CD4-positive, alpha-beta T cell treated with Interleukin-17A for 1 hour (primary cell): ENCODE measurements at places on chromosomes 1 and 21.

DNA sequence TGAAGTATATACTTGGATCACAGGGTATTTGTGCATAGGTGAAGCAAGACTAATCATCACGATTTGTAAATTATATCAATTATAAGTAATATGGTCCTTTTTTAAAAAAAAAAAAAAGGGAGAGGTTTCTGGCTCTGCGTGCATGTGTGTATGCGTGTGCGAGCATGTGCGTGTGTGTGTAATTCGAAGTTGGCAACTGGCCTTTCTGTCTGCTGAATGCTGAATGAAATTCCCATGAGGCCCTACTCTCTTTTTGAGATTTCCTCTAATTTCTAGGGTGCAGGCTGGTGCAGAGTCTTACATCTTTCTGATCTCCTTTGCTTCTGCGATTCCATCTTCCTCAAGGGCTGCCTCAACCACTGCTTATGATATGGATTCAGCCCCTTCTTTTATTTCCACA is 212.2 kb downstream of the URB2 start:
- DNase-seq, result no peak

- no peak for DNase-seq
These were observed 12.0 kb downstream of the HMGB4 start for GRCh38 chr1:33875862-33876261.

GRCh38 chr1:12552951-12553921 is 64.8 kb downstream of the DHRS3 start:
- DNase-seq, result no peak

GRCh38 chr1:78619803-78620579 is at the start of gene IFI44L:
Gene IFI44L, plus strand, starts transcription at chr1:78620448. Its CDS starts 7,468 bp downstream, at chr1:78627916.
- DNase-seq, result peak; percentile 72

DNA sequence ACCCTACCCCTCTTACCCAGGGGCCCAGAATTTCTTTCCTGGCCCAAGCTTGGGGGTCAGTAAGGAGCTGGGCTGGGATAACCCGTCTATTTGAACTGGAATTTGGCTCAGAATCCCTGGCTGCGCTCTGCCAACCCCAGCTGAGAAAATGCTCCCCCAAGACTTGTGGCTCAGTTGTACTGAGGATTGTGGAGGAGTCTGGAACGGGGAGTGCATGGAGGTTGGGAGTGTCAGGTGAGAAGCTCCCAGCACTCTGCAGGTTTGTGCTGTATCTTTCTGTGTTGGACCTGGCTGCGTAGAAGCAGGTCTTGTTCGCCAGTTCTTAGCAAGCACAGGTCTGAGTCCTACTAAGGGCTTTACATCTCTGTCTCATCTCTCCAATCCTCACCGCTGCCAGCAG is 1.6 kb downstream of the TCEA3 start:
- no peak for DNase-seq

DNA sequence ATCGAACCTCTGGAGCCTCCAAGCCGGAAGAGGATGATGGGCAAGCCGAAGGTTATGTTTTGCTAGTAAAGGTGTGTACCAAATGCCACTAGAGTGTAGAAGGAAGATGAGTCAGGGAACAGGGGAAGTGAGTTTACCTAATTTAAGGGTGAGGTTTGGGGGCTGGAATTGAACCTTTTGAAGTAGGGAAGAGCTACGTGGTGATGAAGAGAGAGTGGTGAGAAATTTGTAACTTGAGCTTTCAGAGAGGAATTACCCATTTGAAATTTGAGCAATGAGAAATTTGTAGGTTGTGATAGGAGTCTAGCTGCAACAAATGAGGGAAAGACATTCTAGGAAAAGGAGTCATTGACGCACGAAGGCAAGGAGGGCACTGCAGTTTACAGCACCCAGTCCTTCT is 70.0 kb upstream of the TENT5C start:
- DNase-seq, result no peak

DNA sequence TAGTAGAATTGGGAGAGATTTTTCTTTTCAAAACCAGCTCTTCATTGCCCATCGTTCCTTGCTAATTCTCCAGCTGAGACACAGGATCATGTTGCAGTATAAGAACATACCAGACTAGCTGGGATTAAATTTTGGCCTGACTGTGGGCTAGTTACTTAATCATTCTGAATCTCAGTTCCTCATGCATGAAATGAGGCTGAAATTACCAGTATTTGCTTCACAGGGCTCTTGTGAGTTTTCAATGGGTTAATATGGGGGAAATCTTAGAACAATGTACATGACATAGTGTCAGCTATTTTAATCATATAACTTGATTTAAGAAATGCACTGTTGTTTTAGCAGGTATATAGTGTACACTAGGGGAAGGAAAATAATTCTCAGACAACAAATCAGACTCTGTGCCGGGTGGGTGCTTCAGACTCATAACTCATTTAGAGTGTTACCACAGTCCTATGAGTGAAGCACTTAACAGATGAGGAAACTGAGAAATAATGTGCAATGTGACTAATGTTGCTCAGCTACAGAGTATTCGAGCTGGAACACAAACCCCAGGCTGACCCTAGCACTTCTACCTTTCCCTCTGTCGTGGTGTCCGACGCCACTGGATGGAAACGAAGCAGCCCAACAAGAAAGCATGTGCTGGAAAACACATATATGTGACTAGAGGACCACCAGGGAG is 137.6 kb upstream of the SGIP1 start:
- DNase-seq, result no peak

- no peak for DNase-seq
These were observed 57.1 kb upstream of the KAZN start for GRCh38 chr1:14541348-14541747.

DNA sequence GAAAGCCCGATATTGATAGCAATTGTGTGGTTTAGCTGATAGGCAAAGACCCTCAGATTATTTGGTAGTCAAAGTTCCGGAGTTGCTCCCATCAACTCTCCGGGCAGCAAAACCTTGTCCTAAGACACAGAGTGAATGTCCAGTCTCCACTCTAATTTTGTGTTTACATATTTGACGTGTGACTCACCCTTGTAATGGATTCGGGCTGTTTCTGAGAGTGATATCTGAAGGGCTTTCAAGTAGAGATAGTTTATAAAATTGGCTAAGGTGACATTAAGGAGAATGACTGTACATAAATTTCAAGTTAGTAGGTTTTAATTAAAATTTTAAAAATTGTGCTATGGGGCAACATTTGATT is 154.2 kb downstream of the CNIH3 start:
- no peak for DNase-seq

GRCh38 chr1:218348628-218349071 is 3.5 kb downstream of the TGFB2 start:
- no peak for DNase-seq

GRCh38 chr1:212816567-212817278 is 25.0 kb downstream of the TATDN3 start:
- no peak for DNase-seq

DNA sequence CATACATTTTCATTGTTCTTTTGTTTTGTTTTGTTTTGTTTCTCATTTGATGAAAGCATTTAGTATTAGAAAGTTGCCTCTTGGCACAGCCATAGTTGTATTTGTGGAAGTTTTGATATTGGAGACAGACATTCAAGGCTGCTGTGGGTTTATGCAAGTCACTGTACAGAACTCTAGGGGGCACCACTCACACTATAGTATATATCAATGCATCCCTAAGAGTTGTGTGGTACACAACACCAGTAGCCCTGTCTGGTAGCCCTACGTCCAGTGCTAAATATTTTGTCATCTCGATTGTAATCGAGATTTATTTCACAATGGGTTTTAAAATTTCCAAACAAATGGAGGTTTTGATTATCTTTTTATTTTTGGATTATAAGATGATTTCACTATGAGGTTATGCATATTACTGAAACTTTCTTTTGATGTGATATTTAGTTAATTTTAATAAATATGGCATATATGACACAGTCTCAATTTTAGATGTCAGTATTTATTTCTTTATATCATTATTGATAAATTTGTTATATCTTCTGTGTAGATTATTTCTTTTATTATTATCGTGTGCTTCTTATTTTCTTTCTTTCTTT is 112.2 kb downstream of the NR5A2 start:
- DNase-seq, result peak; percentile 65

- no peak for DNase-seq
These were observed 290.2 kb downstream of the SPATA17 start for GRCh38 chr1:217921126-217921904.

- no peak for DNase-seq
These were observed 191.1 kb downstream of the TTLL7 start for GRCh38 chr1:83807821-83808220.

GRCh38 chr21:34782506-34783360 is 113.9 kb downstream of the CLIC6 start:
- no peak for DNase-seq

- no peak for DNase-seq
These were observed 193.1 kb downstream of the RYR2 start for GRCh38 chr1:237235091-237235490.

DNA sequence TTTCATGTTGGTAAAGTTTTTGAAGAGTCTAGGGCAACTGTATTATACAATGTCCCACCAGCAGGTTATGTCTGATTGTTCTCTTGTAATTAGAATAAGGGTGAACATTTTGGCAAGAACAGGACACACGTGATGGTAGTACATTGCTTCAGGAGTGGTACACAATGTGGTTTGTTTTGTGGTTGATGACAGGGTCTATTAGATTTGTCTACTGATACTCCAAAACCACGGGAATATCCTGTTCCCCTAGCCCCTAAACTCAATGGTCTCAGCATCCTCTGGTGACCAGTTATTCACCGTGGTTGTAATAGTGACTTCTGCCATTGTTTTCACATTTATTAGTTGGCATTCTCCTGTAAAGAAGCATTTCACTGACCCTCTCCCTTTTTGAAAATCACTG is 22.1 kb upstream of the ACTA1 start:
- no peak for DNase-seq

GRCh38 chr1:21149430-21149854 is 27.3 kb downstream of the EIF4G3 start:
- no peak for DNase-seq

GRCh38 chr1:245855846-245856730 is 651.0 kb downstream of the SMYD3 start:
- no peak for DNase-seq

- DNase-seq, result no peak
These were observed 11.3 kb downstream of the SPATC1L start for GRCh38 chr21:46172863-46173528.

DNA sequence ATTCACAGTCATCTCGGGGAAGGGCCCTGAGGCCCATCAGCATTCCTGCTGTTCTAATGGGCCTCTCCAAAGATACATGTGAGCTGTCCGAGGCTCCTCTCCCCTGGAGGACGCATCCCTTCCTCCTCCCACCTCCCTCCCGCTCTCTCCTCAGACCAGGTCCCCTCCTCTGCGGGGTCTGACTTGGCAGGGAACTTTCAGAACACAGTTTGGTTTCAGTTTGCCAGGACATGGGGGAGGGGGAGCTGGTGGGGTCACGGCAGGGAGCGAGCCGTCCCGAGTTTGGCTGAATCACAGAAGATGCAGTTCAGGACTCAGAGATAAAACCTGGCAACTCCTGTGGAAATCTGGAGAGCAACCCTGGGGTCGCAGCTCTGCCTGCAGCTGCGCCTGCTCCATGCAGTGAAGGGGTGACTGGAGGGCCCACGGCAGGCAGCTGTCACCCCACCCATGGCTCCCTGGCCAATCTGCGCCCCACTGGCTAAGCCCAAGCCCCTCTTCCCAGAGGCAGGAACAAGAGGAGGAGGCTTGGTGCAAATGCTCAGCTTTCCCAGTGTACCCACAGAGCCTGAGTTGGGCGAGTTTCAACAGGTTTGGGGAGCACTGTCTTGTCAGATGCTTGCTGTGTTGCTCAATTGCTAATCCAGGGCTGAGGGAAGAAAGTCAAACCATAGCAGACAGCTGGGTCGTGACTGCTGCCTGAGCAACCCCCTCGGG is 5.7 kb downstream of the WNT4 start:
- DNase-seq, result no peak
